ENCODE measurements at places on chromosomes 1 and 21.

GRCh38 chr1:58829866-58830265, 46.0 kb upstream of the JUN start:
- no peak for DNase-seq

GRCh38 chr21:45145146-45145545, 70.8 kb downstream of the ADARB1 start:
- no peak for DNase-seq

- DNase-seq: peak; percentile 76
These were observed 25.0 kb upstream of the LAPTM5 start for GRCh38 chr1:30782361-30783255.

DNA sequence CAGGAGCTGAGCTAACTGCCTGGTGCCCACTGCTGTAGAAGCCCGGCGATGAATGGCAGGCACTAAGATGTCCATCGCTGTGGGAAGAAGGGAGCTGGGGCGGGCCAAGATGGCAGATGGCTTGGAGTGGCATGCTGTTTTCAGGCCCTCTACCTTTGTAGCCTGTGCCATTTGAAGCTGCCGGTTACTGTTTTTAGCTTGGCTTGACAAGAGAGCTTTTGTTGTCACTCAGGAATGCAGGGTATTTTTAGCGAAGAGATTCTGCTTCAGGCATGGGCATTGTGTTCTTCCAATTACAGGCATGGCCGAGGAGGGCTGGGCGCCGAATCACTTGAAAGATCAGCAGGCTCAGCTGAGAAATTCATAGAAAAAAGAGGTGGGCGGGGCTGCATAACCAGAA, 348.7 kb downstream of the RPS6KC1 start:
- no peak for DNase-seq

DNA sequence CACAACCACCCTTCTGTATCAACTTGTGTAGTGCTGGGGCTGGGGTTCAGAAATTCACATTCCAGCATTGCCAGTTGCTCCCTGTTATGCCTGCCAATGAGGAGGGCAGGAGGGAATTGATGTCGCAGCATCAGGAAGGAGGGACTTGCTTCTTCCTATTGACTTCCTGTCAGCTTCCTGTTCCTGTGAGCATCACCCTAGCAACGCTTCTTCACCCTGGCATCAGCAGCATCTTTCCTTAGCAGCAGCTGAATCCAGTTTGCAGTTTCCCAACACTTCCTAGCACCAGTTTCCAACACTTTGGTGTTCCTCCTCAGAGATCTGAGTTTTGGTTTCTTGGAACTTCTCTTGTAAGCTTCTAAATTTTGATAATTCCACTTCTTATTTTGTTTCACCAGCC, 8.9 kb upstream of the TRIM62 start:
- DNase-seq: no peak

- DNase-seq: no peak
These were observed 15.7 kb downstream of the TFB2M start for GRCh38 chr1:246550402-246550801.

GRCh38 chr1:206666031-206666561, 18.6 kb upstream of the MAPKAPK2 start:
- DNase-seq: no peak

GRCh38 chr1:222026280-222026679, 284.4 kb upstream of the DUSP10 start:
- DNase-seq: no peak

- peak; percentile 30 for DNase-seq
These were observed 10.9 kb downstream of the OLIG2 start for GRCh38 chr21:33036430-33037162.

- no peak for DNase-seq
These were observed 129.5 kb upstream of the PRMT6 start for GRCh38 chr1:106926803-106927582.

DNA sequence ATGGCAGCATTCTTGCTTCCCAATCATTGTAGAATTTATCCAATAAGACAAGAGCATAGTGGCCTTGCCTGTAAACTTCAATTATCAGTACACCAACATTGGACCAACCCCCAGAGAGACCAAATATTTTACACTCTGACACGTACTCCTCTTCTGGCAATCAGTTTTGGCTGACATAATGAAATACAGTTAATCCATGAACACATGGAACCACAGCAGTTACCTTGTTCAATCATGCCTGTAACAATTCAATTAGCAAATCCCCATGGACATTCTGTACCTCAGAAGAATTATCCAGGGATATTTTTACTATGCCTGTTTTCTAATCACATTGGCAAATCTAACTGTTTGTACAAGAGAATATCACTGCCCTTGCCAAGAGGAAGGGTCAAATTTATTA, 2162.0 kb downstream of the MRPL39 start:
- no peak for DNase-seq

DNA sequence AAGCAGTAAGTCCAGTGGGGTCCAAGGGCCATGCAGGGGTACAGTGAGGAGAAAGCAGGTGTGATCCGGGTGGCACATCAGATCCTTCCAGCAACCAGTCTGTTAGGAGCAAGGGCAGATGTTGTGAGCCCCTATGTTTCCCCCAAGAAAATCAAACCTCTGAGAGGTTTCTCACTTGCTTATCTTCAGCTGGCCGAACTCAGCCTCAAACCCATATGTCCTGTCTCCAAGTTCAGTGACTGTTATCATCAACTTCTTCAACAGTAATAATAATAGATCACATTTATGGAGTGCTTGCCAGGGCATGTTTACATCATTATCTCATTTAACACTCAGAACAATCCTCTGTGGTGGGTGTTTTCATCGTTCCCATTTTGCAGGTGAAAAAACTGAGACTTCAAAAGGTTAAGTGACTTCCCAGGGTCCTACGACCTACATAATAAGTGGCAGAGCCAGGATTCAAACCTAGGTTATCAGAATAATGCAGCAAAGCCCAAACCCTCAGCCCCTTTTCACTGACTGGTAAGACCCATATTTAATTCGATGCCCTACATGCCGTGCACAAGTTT, 3.3 kb downstream of the CAPN2 start:
- no peak for DNase-seq

DNA sequence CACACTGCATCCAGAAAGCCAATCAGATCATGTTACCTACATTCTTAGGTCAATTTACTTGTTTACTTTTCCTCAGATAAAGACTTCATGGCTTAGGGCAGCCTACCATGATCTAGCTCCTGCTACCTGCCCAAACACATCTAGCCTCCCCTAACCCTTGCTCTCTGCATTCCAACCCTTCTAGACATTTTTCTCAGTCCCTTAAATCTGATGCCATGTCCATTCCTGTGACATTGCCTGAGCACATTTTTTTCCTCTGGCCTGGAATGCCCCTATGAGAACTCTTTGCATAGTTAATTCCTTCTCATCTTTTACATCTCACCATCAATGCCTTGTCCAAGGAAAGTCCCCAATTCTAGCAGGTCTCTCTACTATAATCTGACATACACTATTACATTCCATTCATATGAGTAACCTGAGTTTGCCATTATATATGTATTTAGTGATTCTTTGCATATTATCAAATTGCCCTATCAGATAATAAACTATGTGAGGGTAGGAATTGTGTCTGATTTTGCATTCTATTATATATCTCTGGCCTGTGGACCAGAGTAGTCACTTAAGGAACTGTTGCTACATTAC, 166.9 kb downstream of the COL11A1 start:
- no peak for DNase-seq

GRCh38 chr1:202806845-202807450, 1.3 kb downstream of the KDM5B start:
- peak; percentile 47 for DNase-seq

DNA sequence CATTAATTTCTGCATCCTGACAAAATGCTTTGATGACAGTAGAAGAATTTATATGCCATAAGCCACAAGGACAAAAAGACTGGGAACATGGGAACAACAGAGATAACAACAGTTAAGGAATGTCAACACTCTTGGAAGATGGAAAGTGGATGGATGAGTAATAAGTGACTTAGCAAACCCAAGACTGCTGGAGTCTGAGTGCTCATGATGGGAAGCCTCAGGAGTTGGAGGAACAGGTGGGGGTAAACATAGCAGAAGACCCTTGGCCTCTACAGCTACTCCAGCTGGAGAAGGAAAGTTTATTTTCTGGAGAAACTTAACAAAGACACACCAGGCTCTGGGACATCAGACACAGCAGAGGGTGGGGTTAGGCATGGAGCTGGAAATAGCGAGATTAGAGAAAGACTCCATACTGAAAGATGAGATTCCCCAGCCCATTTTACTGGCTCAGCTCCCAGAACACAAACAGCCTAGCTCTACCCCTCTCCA, 13.6 kb downstream of the G0S2 start:
- DNase-seq: no peak

DNA sequence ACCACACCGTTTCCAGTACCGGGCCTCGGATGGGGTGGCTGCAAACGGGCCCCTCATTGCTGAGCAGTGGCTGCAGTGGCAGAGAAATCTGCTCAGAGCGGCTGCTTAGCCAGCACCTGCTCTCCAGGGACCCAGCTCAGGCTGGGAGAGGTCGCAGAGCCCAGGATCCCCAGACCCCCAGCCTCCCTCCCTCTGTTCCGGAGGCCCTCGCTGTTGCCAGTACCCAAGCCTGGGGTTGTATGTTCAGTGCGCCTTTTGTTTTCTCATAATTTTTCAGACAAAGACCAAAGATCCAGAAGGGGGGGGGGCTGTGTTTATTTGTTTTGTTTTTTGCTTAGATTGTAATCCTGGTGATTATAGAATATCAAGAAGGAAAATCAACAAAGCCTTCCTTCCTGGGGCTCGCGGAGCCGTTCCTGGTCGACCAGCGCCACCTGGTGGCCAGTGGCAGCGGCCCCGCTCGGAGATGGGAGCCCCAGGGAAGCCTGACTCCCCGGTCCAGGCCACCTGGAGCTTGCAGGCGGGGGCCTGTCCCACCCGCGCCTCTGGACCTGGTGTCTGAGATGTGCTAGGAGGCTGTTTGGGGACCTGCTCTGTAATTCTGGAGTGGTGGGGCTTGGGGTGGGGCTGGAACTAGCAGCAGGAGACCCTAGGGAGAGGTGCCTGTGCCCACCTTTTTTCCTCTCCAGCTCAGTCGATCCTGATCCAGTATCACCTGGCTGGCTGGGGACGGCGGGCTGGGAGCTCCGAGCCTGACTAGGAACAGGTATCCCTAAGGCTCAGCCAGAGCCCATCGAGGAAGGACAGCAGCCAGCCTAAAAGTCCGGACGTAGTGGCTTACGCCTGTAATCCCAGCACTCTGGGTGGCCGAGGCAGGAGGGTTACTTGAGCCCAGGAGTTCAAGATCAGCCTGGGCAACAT, 123.9 kb upstream of the VAMP3 start:
- DNase-seq: peak; percentile 62

DNA sequence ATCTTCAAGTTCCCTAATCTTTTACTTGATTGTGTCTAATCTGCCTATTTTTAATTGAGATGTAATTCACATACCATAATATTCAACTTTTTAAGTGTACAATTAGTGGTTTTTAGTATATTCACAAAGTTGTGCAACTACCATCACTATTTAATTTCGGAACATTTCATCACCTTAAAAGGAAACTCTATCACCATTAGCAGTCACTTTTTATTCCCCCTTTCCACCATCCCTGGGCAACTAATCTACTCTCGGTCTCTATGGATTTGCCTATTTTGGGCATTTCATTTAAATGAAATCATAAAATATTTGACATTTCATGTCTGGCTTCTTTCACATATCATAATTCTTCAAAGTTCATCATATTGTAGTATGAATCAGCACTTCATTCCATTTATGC, 30.6 kb upstream of the HYI start:
- no peak for DNase-seq

DNA sequence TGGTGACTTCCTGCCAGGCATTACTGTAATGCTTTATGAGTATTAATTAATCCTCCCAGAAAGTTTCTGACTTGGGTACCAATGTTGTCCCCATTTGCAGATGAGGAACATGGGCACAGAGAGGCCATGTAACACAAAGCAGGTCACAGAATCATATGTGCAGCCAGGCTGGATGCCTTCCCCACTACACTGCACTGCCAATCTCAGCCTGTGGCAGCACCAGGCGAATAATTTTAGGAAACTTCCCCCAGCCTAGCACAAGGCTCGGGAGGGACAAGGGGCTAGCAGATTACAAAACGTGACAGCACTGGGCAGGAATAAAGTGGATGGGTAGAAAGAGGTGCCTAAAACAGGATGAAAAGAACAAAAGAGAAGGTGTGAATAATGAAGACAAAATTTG, 331.7 kb upstream of the PROX1 start:
- DNase-seq: no peak

DNA sequence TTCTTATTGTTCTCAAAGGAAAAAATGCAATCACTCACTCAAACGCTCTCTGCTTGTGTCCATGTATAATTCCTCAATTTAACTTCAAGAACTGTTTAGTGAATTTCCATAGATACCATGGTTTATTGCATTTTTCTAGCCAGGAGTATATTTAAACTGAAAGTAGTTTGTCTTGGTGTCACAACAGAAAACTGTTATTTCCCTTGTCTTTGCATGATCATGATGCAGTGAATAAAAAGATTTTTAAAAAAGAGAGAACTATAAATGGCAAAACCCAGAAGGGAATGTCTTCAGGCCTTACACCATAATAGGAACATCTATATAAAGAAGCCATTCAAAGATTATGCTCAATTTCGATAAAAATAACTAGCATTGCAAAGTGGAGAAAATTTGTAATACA, 523.5 kb upstream of the ADGRL4 start:
- DNase-seq: no peak

GRCh38 chr1:230407351-230407750, 18.8 kb downstream of the PGBD5 start:
- DNase-seq: no peak

DNA sequence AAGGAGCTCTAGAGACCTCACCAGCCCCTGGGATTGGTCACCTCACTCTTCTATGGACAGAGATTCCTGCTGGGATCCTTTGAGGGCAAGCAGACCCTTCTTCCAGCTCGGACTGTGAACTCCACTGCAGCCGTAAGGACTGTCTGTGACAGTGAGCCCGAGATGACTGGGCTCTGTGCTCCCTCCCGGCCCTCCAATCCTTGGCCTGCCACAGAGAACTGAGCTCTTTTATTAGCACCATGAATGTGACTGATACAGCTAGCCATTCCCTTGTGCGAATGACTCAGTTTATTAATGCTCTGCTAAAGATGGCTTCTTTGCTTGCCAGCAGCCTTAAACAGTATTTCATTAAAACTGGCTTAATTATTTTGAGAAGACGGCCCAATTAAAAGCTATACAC, 194.6 kb upstream of the LMO4 start:
- no peak for DNase-seq

DNA sequence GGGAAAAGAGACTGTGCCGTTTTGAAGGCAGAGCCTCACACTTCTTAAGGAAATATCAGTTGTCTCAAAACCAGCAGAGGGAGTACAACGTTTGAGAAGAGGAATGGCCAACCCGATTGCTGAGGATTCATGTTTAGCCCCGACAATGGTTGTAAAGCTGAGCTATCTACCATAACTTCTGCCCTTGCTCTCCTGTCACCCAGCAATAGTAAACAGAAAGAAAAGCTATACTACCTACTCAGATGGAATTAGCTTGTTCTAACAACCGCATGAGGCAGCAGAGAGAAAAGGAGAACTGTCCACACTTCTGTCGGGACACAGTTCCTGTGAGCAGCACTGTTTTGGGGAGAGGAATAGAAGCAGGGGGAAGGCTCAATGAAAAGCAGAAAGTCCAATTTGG, 91.2 kb downstream of the SLC45A1 start:
- no peak for DNase-seq

- DNase-seq: peak; percentile 54
These were observed 38.9 kb downstream of the SPRTN start for GRCh38 chr1:231376875-231377549.

GRCh38 chr1:114269539-114269938, 115.9 kb upstream of the SYT6 start:
- no peak for DNase-seq

GRCh38 chr1:101482306-101482705, 245.5 kb downstream of the S1PR1 start:
- no peak for DNase-seq
